ENCODE measurements at places on chromosomes 4 and X.

DNA sequence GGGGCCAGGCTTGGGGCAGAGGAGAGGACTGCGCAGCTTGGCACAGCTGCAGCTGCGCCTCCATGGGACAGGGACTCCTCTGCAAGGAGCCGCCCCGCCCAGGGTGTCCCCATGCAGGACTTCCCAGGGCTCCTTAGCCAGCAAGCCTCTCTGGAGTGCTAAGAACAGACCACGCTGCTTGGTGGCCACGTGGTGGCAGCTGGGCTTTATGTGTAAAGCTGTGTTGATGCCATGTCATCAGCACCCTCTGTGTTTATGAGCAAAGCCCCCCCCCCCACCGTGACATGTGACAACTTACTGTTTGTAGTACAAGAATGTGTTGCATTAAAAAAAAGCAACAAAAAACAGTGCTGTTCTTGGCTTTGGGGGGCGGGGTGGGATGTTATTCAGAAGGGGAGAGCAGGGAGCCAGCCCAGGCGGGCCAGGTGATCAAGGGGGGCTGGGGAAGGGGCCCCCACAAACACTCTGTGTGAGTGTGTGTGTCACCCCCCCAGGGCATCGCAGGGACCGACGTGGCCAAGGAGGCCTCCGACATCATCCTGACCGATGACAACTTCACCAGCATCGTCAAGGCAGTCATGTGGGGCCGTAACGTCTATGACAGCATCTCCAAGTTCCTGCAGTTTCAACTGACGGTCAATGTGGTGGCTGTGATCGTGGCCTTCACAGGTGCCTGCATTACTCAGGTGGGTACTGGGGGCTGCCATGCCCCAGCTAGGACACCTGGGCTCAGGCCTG lies 40.3 kb downstream of the ATP2B3 start:
- DNase-seq = no peak

DNA sequence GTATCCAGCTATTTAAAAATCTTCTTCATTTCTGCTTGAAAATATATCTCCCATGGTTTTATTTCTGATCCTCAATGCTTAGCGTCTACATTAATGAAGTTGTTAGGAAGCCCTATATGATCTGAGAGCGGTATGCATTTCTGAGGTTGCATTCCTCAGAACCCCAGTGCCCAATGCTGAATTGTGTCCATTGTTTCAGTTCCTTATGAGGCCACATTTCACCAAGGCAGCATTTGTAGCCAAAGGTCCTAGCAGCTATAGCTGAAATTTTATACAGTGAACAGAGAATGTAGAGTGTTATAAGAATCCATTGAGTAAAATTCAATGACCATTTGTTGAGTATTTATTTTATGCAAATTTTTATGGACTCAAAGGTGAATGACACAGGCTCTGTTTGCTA lies 209.5 kb downstream of the PCDH7 start:
- no peak for DNase-seq

- DNase-seq = no peak
These were observed 91.9 kb downstream of the SEL1L3 start for GRCh38 chr4:25770847-25771246.

- peak; percentile 32 for DNase-seq
These were observed at the start of gene JADE3 for GRCh38 chrX:46912098-46912602. JADE3 (plus strand) TSS chrX:46912421; CDS start chrX:46984895, 72,474 bp downstream.

DNA sequence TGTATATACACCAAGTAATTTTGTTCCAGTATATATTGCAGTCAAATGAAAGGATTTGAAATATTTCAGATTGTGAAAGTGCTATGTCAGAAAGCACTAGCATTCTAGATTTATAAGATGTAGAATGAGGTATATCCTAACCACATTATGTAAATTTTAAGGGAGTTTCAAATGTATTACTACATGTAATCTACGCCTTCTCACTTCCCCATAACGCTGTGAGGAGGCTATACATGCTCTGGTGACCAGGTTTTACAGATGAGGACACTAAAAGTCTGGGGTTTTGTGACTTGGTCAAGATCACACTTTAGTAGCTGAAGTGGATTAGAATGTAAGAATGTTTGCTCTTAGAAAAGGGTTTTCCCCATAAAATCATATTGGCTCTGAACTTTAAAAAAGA lies 8.1 kb downstream of the ENPEP start:
- no peak for DNase-seq

DNA sequence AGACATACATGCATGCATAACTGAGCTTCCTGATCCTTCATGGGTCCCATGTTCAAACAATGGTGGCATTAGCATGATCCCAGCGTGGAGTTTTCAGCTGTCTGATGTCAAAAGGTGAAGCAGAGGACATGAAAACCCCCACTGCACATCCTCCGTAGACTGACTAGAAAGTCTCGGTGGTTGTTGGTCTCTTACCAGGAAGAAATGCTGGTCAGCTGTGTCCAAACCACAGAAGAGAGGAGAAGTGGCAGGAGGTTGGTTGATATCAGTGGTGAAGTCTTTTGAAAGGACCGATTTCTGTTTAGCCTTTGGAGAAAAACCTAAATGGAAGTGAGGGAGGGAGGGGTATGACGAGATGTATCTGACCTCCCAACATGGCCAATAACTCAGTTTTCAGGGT lies 201.9 kb downstream of the SPATA18 start:
- no peak for DNase-seq

DNA sequence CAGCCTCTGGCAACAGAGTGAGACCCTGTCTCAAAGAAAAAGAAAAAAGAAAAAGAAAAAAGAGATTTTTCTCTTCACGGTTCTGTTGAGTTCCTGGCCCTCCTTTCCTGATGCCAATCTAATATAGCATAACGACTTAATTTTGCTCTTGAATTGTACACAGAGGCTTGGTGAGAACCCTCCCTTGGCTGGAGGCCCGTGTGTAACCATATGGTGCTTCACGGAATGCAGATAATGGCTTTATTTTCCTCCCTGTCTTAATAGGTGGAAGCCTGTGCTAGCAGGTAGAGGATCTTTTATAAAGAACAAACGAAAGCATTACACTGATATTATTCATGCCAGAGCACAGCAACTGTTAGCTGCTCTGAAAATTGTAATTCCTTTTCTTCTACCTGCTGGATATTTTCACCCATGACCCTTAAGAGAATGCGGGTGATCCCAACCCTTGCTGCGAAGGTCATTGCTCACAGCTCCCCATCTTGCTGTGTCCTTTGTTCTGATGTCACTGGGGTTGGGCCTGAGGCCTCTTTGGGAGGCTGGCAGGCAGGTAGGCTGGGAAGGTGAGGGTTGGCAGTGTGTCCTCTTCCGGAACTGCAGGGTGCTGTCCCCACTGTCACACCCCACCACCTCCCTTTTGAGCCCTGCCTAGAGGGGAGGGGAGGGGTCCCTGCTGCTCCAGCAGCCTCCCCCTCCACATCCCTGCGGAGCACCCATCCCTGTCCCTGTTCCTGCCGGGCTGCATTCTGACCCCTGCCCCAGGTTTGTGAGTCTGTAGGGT lies 83.8 kb upstream of the STOX2 start:
- no peak for DNase-seq

DNA sequence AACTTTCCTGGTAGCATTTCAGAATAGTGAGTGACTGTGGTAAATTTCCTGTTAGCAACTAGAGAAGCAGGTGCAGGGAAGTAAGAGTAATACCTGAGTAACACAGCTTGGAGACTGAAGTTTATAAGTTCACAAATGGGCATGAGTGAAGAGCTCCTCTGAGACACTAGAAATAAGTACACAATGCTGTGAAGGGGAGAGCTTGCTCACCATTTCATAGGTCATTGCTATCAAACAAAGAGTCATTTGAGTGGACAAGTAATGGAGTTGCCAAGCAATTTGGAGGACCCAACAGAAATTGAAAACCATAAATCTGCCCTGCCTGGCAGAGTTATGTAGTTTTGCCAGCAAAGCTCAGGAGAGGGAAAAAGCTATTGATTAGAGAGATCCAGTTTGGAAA lies 523.6 kb downstream of the TRAM1L1 start:
- DNase-seq = no peak

DNA sequence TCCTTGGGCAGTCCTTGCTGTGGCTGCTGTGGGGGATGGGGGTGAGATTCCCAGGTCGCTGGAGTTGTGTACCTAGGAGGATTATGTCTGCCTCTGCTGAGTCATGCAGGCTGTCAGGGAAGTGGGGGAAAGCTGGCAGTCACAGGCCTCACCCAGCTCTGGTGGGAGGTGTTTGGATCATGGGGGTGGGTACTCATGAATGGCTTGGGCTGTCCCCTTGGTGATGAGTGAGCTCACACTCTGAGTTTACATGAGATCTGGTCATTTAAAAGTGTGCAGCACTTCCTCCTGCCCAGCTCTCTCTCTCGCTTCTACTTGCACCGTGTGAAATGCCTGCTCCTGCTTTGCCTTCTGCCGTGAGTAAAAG lies 24.6 kb upstream of the PDLIM3 start:
- no peak for DNase-seq

GRCh38 chrX:129760155-129760554 lies 19.6 kb upstream of the SASH3 start:
- DNase-seq = no peak

DNA sequence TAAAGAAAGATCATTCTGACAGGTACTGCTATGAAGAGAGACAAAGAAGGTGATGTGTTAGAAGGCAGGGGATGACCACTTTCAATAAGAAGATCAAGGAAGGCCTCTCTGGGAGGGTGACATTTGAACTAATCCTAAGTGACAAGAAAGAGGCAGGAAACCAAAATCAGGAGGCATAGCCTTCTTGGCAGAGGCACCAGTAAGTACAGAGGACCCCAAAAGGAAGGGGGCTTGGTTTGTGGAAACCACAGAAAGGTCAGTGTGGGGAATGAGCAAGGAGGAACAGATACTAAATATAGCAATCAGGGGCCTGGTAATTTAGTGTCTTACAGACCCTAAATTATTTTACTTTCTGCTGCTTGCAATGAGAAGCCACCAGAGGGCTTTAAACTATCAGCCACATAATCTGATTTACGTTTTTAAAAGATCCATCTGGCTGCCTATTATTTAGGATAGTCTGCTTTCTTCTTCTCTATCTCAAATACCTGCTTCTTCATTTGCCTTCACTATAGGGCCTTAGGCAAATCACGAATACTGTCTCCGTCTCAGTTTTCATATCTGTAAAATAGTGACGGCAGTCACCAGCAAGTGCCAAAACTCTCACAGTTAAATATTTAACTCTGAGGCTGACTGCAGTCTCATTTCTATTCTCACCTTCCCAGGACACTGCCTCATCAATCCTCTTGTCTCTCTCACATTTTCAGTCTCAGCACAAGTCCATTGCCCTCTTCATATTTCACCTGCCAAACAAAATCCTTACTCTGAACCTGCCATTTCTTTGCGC lies 16.7 kb downstream of the NR3C2 start:
- no peak for DNase-seq

- no peak for DNase-seq
These were observed 61.7 kb downstream of the TMA16 start for GRCh38 chr4:163556177-163556576.

GRCh38 chr4:10034136-10034535 lies 12.8 kb upstream of the SLC2A9 start:
- DNase-seq = no peak

DNA sequence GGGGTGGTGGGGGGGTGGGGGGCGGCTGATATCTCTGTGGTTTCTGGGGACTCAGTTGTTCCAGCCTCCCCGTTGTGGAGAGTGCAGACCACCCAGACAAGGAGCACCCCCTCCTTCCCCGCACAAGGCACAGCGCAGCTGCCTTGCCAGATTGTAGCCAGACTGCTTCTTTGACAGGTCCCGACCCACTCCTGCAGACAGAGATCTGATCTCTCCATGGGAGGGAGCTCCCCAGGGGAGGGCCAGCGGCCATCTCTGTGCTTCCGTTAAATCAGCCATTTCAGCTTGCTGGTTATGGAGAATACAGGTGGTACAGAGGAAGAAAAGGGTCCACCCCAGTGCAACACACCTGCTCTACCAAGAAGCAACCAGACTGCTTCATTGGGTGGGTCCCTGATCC lies 80.8 kb downstream of the FGF16 start:
- no peak for DNase-seq

DNA sequence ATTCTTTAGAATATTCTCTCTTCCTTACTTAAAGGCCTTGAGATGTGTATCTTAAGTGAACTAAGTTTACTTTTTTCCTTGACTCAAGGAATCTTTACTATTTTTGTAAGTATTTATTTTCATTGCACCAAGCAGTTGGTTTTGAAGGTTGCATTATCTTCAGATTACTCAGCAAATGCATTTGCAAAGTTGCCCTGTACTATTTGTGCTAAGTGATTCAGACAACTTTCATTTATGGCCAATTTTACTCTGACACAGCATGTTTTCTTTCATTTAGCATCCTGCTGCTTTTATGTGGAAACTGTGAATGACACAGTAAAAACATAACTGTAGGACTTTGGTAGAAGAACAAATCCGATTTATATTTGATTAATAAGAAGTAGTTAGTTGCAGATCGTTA lies 191.0 kb downstream of the CCSER1 start:
- DNase-seq = peak; percentile 53
